ENCODE measurements at places on chromosomes 2 and 18. TPM values are rescaled to one million over a fixed set of nuclear protein-coding genes. Genes with fewer than 3 reads are reported as not detected.

RMND5A gene
- 29.1 TPM for total RNA-seq

SATB2 gene
- 0.05 TPM for total RNA-seq

CPLX4 gene
- total RNA-seq: not detected

B3GNT7 gene
- total RNA-seq: not detected

AMER3 gene
- not detected for total RNA-seq

SIX3 gene
- total RNA-seq: not detected

REG3G gene
- total RNA-seq: not detected

C1GALT1C1L gene
- total RNA-seq: not detected
